ENCODE measurements at places on chromosomes 4 and X.

DNA sequence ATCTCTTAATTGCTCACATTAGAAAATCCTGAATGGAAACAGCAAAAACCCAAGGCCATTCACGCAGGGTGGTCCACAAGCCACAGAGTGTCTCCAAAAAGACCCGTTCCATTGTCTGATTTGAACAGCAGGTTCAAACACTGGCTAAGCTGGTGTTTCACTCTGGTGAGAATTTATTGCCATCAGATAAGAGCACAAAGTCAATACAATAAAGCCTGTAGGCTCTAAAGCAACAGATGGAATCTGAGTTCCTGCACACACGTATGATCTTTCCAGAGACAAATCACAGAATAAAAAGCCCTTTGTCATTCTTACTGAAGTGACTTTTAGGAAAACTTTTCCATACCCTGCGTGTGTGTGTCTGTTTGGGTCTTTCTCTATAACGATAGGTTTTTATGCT lies 5.1 kb upstream of the SFRP2 start:
- no peak for DNase-seq

- no peak for DNase-seq
These were observed 3.5 kb downstream of the CCNI start for GRCh38 chr4:77072195-77072753.

GRCh38 chr4:140693562-140693961 lies 62.6 kb downstream of the TBC1D9 start:
- no peak for DNase-seq

GRCh38 chr4:159090255-159090654 lies 12.6 kb upstream of the RAPGEF2 start:
- no peak for DNase-seq

DNA sequence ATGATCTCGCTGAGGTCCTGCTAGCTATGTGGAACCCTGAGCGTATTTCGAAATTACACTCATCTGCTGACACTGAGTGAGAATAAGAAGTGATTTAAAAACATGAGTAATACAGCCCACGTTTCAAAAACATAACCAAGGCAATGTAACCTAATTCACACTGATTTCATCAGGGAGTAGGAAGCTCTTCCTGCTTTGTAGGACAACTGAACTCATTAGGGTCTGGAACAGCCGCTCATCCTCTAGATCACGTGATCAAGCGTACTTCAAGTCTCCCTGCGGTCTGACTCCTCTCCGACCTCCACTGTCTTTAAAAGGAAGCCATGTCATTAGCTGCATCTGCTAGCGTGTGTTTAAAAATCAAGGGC lies 138.0 kb downstream of the NSUN7 start:
- no peak for DNase-seq

DNA sequence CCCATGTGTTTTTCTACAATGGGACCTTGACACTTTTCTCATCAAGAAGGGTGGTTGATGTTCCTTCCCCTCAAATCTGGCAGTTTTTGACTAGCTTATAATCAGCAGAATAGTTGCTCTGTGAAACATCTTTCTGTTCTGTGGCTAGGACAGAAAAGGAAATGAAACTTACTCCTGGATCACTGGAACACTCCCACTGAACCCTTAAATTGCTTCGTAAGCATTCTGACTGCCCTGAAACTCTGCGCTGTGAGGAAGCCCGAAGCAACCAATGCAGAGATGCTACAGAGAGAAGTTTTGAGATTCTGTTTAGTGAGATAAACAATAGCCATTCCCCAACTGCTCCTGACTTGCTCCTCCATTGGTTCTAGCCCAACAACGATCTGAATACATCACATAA lies 602.2 kb downstream of the CENPC start:
- no peak for DNase-seq

DNA sequence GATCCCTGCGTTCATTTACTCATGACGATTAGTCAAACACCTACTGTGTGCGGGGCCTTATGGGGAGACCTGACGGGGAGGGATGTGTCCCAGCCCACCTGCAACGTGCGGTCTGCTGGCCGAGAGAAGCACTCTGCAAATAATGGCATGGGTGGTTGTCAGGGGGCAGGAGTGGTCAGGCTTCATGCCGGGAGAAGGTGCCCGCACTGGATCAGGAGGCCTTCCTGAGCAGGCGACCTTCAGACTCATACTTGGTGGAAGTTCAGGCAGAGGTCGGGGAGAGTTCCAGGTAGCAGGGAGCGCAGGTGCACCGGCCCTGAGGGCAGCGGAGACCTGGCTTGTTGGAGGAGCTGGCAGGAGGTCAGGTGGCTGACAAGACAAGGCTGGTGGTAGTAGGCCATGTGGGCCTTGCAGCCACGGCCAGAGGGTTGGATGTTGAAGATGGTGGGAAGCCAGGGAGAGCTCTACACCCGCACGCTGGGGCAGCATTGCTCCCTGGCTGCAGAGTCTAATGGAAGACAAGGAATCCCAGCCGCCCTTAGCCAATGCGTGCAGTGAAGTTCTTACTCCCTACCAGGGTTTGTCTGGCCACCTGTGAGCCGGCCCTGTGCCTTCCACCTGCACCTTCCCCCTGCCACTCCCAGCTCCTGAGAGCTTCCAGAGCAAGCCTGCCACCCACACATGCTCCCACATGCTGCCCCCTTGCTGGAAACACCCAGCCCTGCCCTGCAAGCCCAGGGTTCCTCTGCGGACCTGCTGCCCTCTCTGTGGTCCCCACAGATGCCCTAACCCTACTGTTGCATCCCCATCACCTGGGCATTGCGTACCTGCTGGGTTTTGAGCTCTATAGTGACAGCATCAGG lies 97.3 kb downstream of the PSAPL1 start:
- no peak for DNase-seq

DNA sequence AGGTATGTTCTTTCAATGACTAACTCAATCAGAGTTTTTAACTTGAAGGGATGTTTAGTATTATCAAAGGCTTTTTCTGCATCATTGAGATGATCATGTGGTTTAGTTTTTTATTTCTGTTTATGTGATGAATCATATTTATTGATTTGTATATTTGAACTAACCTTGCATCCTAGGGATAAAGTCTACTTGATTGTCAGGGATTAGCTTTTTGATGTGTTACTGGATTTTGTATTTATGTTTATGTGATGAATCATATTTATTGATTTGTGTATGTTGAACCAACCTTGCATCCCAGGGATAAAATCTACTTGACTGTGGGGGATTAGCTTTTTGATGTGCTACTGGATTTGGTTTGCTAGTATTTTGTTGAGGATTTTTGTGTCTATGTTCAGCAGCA lies 615.4 kb upstream of the GRID2 start:
- no peak for DNase-seq

DNA sequence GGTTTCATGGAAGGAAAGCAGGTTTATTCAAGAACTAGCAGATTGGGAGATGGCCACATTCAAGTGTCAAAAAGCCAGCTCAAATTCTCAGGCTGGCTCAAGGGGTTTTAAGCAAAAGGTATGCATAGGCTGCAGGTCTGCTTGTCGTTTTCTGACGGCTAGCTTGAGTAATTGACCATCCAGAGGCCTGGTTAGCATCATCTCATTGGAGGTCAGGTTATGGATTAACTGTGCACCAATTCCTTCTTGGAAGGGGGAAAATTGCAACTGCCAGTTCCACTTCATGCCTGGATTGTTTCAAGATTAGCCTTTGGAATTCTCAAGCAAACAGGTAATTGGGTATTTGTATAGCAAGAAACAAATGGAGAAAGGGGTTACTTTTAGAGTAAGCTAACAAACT lies 62.1 kb downstream of the FUNDC1 start:
- DNase-seq, result no peak

- DNase-seq, result no peak
These were observed 63.5 kb upstream of the ARHGAP36 start for GRCh38 chrX:130994671-130995070.

DNA sequence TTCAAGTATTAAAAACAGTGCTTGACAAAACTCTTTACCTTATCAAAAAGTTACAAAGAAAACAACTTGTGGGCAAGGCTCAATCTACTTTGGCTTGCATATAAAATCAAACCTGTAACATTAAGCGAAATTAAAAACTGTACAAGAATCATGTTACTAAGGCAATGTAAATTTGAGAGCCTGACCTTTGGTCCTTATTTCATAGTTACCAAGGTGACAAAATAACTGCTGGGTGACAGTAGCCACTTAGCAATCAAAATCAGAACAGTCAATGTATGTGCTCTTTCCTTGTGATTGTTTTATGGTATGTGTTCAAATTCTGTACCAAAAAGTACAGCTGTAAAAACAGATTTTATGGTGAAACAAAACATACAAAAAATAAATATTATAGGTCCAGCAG lies 204.0 kb downstream of the RASL11B start:
- DNase-seq, result no peak

DNA sequence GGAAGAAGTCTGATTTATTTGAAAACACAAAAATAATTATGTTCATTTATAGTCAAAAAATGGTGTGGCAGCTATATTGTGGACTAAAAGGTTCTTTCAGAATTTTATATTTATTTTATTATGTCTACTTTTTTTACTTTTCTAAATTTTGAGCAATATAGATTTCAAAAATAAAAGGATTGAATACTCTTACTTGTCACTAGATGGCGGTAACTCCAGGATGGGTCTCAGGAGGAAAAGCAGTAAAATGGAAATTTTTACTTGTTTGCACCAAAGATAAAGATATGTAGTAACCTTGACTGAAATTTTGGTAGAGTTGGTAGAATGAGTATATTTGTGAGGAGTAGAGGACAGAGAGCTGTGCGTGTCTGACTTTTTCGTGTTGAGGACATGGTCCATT lies 14.5 kb upstream of the DACH2 start:
- no peak for DNase-seq

Data from stimulated activated CD8-positive, alpha-beta memory T cell treated with anti-CD3 and anti-CD28 coated beads, Interleukin-7, amount 100 ng/mL, for 1 hour (primary cell).